ENCODE measurements at places on chromosomes 16 and 17.

DNA sequence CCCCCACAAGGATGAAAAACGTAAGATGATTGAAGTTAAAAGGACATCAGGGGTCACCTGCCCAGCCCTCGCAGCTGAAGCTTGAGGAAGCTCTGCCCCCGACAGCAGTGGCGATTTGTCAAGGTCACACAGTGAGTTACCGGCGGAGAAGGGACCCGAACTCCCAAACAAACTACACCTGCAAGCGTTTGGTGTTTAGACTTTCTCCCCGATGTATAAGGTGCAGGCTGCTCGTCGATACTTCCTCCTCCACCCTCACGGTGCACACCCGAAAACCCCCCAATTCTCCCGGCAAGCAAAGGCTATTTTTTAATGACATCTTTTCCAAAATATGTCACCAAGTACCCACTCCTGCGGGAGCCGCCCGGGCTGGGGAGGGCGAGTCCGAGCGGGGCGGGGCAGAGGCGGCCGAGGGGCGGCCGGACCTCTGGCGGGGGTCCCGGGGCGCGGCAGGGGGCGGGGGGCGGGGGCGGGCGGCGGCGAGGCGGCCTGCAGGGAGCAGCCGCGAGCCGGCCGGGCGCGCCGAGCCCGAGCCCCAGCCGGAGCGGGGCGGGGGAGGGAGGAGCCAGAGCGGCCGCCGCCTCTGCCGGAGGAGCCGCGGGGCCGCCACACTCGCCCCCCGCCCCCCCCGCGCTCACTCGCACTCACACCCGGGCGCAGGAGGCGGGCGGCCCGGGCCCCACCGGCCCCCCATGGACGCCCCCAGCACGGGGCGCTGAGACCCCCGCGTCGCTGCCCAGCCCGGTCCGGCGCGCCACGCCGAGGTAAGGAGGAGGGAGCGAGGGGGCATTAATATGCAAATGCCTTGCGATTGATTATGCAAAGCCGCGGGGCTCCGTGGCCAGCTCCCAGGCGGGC, at the start of gene THRA:
Gene THRA, plus strand, starts transcription at position 637 of the 858 bp plus-strand sequence. CDS start 11,524 bp downstream, outside the sequence.
- DNase-seq, result no peak

DNA sequence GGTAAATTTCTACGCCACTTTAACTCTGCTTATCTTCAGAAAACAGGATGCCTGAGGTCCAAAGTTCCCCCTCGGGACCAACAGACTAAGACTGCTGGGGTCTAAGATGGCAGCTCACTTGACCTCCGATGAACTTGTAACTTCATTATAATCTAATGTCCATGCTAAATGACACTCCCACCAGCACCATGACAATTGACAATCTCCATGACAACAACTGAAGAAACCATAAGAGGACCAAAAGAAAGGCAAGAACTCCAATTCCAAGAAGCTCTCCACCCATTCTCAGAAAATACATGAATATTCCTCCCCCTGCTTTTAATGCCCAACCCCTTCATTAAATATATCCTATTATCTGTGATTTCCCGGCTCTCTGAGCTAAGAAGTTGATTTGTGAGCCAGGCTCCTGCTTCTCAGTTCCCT, 7.5 kb downstream of the CCL4 start:
- no peak for DNase-seq

DNA sequence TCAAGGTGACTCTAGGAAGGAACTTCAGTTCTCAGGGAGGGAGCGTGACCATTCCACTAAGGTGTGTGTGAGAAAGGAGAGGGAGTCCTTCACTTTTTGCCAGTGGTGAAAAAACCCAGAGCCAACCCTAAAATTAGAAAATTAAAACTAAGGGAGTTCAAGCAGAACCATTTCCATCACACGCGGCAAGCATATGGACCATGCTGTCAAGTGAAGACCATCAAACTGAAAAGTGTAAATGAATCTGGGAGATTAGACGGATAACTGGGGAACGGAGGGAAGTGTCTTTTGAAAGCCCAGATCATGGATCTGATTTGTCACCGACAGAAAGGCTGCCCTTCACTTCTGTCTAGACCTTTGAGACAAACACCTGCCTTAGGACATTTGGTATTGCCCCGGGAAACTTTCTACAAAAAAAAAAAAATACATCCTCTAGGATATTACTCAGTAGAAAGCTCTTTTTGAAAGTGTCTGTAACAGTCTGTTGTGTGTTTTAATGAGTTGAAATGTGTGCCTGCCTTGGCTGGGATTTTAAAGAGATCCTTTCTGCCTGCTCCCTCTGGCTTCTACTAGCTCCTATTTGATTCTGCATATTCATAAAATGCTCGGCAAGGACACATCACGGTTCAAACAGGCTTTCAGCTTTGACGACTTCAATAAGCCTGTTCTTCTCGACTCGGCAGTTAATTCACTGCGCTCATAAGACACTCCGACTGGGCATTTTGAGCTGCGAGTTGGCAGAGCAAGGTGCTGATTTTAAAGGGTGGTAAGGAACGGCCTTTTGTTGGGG, 81.4 kb upstream of the ERCC4 start:
- DNase-seq, result no peak

GRCh38 chr16:53631236-53632025, 72.2 kb downstream of the RPGRIP1L start:
- DNase-seq, result no peak

DNA sequence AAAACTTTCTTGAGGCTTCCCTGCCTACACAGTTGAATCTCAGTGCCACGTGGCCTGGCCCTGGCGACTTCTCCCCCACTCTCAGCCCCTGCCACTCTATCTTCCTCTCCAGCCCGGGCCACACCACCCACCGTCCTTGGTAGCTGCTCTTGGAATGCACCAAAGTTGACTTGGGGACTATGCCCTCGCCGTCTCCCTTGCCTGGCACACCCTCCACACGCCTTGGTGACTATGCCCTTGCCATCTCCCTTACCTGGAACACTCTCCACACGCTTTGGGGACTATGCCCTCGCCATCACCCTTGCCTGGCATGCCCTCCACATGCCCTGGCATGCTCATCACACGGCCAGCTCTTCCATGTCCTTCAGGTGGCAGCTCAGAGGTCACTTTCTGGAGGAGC, 15.5 kb upstream of the TVP23A start:
- no peak for DNase-seq

- DNase-seq, result no peak
Observed at GRCh38 chr17:76452127-76452659, 759 bp downstream of the UBE2O start.

GRCh38 chr17:48023400-48024148, 14.0 kb downstream of the COPZ2 start:
- DNase-seq, result no peak

GRCh38 chr16:4709481-4709880, 16.1 kb downstream of the NUDT16L1 start:
- no peak for DNase-seq

DNA sequence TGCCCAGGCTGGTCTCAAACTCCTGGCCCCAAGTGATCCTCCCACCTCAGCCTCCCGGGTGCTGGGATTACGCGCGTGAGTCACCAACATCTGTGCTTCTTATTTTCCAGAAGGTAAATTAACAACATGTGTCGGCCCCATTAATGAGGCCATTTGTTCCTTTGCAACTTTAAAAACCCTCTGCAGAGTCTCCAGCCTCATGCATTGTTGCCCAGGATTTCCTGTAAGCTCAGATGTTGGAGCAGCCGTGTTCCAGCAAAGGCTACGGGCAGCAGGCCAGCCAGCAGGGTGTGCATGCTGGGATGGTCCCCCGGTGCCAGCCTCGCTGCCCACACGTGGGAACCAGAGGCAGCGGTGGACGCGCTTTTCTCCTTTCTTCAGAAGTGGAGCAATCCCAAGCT, 19.1 kb upstream of the HEXD start:
- DNase-seq, result no peak

GRCh38 chr17:75181608-75182318, 996 bp downstream of the SUMO2 start:
- DNase-seq, result no peak

GRCh38 chr16:75111514-75111940, 5.1 kb downstream of the LDHD start:
- DNase-seq, result no peak

DNA sequence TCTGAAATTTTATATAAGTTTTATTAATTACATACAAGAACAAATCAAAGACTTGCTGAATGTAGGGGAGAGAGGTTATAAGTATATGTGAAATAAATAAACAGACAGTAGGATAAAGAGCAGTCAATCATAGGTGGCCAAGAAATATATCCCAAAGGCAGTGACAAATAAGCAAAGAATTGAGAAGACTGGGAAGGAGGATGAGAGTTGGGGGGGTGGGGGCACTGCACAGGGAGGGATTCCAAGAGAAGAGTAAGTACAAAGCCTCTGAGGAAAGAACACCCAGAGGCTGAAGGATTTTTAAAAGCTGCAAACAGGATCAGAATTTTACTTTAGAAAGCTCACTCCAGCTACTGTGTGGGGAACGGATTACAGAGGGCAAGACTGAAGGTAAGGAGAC, 2.8 kb downstream of the PELP1 start:
- no peak for DNase-seq

GRCh38 chr16:66872943-66873684, 7.2 kb upstream of the PDP2 start:
- no peak for DNase-seq

DNA sequence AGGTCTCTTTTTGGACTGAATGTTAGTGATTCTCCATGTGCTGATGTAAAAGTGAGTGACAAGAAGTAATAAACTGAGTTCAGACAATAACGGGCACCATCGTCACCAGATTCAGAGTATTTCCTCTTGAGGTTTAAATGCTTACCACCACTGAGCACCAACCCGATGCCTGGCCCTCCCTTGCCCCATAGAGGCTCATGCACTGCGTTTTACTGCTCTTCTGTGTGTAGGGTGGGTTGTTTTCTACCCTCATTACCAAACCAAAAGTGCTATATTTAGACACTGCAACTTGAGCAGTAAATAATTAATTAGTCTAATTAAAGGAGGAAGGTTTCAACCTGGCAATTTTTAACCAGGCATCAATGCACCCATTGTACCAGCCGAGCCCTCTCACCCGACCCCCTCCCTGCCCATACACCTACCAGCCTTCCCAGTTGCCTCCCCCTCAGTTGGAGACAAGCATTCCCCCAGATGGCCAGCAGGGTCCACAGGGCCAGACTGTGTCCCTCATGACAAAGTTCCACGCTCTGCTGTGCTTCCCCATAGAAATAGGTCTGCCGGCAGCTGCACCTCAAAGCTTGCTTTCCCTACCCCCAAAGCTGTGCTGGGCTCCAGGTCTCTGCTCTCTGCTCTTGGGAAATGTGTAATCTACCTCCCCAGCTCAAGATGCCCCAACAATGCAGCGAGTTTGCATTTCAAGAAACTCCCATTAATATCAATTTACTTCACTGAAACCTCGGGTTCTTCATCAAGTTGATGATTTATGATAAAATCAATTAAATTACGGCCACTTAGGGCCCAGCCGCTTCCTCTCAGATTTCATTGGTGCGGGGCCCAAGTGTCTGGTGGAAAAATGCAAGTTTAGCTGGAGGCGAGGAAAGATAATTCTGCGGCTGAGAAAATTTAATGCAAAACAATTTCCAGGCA, 16.0 kb downstream of the HOXB4 start:
- DNase-seq, result no peak

DNA sequence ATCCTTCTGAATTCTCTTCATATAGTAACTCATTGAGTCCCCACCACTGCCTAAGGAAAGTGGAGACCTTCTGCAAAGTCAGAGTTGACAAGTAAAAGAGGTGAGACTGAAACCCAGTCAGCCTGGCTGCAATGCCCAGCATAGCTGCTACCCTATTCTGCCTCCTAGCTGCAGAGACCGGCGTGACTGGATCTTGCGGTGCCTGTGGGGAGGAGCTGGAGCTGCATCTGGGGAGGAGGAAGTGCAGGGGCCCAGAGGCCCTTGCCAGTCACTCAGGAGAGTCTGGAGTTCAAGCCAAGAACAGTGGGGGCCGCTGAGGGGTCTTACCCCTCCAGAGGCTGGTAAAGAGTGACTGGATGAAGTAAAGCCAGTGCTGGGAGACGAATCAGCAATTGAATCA, 35.0 kb upstream of the ZNF423 start:
- no peak for DNase-seq

GRCh38 chr16:3171855-3172593, 16.0 kb upstream of the OR1F1 start:
- no peak for DNase-seq

DNA sequence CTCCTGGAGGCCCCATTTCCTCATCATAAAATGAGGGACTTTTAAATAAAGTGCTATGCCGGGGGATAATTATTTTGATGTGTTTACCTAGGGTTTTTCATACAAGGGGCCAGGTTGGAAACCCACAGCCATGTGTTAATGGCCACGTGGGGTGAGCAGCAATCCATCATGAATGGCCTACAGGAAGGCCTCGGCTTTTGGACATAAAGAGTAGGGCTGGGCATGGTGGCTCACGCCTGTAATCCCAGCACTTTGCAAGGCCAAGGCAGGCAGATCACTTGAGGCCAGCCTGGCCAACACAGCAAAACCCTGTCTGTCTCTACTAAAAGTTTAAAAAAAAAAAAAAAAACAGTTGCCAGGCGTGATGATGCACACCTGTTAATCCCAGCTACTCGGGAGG, 40.3 kb downstream of the MEAK7 start:
- no peak for DNase-seq

GRCh38 chr17:6555331-6556120, 829 bp downstream of the PITPNM3 start:
- DNase-seq, result no peak

- DNase-seq, result no peak
Observed at GRCh38 chr16:5028950-5029475, 4.7 kb downstream of the NAGPA start.

DNA sequence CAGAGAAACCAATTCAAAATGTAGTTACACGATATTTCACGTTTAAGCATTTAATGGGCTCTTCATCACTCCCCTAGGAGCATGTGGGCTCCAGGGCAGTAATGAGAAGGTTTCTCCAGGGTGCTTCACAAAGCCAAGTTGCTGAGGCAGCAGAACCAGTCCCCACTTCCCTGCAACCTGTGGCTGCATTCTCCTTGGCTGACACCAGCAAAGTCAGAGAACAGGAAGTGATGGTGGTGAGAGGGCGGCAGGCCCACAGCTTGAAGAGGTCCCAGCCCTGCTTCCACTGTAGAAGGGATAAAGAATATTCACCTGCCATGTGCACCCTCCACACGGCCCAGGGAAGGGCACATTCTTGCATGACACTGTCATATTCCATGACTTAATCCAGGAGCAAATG, 133.2 kb downstream of the CBLN1 start:
- DNase-seq, result no peak

- DNase-seq, result no peak
Observed at GRCh38 chr17:38442548-38442947, 14.3 kb downstream of the ARHGAP23 start.

Data from cortex of kidney (tissue), 1 donor.